ENCODE measurements at places on chromosomes 12 and 14.
A peak's percentile ranks its signal among the peaks of the same experiment; 100 is the strongest.

- no peak for DNase-seq
Observed at GRCh38 chr14:64763801-64764621, 59.8 kb downstream of the PLEKHG3 start.

DNA sequence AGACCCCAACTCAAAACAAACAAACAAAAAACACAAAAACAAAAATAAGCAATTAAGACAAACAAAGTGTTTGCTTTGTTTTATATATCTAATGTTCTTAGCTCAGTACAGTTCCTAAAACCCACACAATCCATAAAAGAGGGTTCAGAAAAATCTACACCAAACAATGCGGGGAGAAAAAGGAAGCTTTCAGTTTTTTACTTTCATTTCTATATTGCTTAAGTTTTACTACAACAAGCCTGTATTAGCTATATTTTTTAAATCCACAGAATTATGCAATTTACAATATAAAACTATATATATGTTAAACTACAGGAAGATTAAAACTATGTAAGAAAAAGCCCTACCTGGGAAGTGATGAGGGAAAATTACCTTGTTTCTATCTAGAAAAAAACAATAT, 41.4 kb downstream of the CLIP1 start:
- no peak for DNase-seq

- DNase-seq = no peak
Observed at GRCh38 chr12:7498809-7499208, 4.8 kb downstream of the CD163 start.

GRCh38 chr12:95336387-95337067, 118.9 kb downstream of the VEZT start:
- DNase-seq = peak; percentile 62

GRCh38 chr14:21807975-21808374, 134.4 kb upstream of the OR4E1 start:
- DNase-seq = no peak

Data from mesothelial cell of epicardium (in vitro differentiated cells).